ENCODE measurements at places on chromosomes 5 and 9.
A peak's percentile ranks its signal among the peaks of the same experiment; 100 is the strongest.

GRCh38 chr5:149271716-149272563 lies at the start of gene AFAP1L1:
Gene AFAP1L1 (plus strand): TSS chr5:149271859. CDS start chr5:149271969, 110 bp downstream.
- DNase-seq, result peak; percentile 43

DNA sequence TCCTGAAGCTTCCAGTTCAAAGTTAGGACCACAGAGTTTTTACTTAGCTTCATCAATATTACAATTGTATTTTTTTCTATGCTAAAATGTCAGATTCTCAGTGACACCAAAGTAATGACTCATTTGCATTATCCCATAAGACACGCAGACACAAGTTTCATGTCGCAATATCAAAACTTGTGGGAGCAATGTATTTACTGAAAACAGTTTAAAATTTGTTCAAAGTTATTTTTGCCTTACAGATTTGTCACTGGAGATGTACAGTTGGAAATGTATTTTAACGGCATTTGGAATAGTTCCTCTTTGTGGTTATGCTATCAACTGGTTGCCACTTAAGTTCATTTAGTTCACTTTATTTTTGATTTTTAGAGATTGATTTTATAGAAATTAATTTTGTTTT lies 36.2 kb upstream of the DAP start:
- no peak for DNase-seq

GRCh38 chr9:95272830-95273229 lies 44.7 kb downstream of the FANCC start:
- DNase-seq, result no peak

DNA sequence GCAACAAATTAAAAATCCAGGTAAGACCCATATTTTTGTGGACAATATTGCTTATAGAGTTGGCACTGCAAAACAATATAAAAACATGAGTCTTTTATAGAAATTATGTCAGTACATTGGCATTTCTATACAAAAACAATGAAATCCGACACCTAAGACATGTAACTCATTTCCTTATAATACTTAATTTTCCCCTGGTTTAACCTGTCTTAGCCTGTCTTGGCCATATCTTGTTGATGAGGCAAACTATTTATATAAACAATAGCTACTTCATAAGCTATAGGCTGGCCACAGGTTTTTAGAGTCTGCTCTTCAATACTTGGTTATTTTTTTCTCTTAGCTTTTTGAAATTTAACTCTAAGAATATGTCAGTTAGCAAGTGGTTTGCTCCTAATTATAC lies 44.7 kb upstream of the IZUMO3 start:
- no peak for DNase-seq

DNA sequence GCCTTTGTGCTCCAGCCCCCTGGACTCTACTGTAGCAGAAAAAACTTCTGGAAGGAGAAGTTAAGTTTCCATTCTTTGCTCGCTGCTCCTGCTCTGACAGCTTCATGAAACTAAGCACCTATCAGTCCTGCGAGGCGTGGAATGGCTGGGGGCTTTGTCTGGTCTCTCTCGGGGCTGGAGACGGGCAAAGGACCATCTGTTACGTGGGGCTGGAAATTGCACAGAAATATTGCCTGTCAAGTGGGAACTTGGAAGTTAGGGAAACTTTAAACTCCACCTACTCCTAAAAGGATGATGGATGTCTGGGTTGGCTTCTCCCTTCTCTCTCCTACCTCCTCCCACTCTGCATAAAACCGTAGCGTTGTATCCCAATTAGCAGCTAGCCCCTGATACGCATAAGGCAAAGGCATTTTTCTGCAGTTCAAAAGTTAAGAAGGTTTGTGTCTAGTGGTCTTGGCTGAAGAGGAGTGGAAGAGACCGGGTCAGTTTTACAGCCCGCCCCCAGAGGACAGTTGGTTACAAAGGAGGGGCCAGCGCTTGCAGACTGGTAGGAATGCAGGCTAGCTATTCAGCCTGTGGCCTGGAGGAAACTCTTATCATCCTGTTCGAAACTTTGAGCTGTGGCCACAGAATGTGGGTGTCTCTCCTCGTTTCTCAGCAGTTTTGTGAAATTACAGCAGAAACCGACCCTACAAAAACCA lies 1.3 kb downstream of the FBXL7 start:
- DNase-seq, result no peak

- no peak for DNase-seq
These were observed 249.4 kb upstream of the TNC start for GRCh38 chr9:115367321-115367720.

Measured in activated naive CD8-positive, alpha-beta T cell treated with anti-CD3 and anti-CD28 coated beads, Interleukin-2, amount 10 ng/mL, durations not matched to agents 7 days and 5 days (primary cell).